ENCODE measurements at places on chromosomes 7 and 10.

GRCh38 chr10:121325490-121326231 lies 272.6 kb downstream of the FGFR2 start:
- no peak for DNase-seq

DNA sequence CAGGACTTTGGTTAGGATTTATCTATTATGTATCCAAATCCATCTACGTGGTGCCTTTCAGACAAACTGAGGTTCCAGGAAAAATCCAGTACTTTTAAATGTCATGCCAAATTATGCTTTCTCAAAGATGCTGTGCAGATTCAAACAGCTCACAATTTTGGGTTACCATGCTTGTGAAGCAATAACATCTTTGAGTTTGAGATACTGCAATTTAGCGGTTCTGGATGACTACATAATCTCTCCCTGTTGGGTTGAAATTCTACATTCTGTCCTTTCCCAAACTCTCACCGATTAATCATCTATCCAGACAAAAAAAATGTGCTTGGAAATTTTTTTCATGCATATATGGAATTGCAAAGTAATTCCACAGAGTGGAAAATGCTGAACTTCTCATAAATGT lies 3.5 kb downstream of the RHOBTB1 start:
- DNase-seq = no peak

GRCh38 chr7:72751378-72751777 lies 76.6 kb downstream of the TYW1B start:
- DNase-seq = no peak

DNA sequence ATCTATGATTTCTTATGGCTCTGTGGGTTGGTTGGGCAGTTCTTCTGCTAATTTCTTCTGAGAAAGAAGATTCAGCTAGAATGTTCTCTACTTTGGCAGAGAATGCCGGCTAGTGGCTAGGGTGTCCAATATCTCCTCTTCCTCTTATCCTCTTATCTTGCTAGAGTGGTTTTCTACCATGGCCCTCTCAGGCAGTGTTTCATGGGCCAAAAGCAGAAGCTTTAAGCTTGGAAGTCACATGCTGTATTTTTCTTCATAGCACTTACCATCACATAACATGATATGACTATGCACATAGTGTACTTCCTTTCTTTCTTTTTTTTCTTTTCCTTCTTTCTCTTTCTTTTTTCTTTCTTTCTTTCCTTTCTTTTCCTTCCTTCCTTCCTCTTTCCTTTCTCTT lies 140.0 kb downstream of the ITGB8 start:
- no peak for DNase-seq

DNA sequence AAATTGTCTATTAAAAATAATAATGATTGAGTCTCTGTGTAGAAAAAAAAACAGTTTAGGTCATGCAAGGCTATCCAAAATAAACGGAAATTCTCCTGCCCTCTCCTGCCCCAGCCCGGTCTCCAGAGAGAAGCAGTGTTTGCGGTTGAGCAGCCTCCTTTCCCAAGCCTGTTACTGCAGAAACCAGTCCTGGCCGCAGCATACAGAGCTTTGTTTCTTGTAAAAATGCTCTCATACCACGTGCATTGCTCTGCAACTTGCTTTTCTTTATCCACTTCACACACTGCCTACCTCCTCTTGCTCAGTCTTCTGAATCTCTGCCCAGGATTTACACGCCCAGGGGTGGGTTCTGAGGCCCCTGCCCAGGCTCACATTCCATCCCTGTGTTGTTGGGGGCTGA lies 34.4 kb upstream of the CUL1 start:
- no peak for DNase-seq

- DNase-seq = no peak
These were observed 595.9 kb downstream of the DNAJB6 start for GRCh38 chr7:157932498-157933218.

DNA sequence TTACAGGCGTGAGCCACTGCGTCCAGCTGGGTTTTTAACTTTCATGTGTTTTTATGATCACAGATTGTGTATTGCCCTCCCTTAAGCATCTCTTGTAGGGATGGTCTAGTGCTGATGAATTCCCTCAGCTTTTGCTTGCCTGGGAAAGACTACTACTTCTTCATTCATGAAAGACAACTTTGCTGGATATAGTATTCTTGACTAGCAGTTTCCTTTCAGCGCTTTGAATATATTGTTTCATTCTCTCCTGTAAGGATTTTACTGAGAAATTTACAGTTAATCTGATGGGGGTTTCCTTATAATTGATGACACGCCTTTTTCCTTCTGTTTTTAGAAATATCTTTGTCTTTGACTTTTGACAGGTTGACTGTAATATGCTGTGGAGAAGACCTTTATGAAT lies 33.2 kb downstream of the STK31 start:
- no peak for DNase-seq

DNA sequence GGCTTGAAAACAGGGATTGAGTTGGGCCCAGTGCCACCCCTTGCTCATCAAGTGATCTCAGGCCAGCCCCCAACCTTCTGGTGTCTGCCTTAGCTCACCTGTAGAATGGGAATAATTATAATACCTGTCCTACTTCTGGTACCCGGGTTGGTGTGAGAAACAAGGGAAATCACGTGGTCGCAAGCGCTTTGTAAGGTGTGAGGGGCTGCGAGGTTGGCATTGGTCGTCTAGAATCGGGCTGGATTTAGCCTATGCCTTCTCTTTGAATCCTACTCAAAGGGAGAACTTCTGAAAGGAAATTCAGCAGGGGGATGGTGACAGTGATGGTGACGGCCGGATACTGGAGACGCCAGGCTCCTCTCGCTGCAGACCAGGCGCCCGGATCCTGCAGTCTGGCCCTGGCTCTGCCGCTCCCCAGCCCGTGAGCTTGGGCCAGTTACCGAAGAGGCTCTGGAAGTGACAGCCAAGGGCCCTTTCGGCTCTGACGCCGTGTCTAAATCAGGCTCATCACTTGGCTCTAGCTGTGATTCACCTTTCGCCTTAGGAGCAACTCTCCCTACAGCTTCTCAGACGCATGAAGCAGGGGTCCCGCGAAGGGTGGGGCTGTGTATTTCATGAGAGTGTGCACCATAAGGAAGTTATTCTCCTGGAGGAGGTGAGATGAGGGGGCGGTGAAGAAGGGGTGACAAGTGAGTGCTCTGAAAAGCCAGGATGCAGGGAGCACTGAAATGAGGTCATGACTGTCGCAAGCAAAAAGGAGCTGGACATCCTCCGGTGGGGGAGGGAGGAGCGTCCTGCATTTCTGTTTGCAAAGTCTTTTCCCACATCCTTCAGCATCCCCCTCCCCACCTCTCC lies 4.0 kb upstream of the CREB5 start:
- peak; percentile 31 for DNase-seq

DNA sequence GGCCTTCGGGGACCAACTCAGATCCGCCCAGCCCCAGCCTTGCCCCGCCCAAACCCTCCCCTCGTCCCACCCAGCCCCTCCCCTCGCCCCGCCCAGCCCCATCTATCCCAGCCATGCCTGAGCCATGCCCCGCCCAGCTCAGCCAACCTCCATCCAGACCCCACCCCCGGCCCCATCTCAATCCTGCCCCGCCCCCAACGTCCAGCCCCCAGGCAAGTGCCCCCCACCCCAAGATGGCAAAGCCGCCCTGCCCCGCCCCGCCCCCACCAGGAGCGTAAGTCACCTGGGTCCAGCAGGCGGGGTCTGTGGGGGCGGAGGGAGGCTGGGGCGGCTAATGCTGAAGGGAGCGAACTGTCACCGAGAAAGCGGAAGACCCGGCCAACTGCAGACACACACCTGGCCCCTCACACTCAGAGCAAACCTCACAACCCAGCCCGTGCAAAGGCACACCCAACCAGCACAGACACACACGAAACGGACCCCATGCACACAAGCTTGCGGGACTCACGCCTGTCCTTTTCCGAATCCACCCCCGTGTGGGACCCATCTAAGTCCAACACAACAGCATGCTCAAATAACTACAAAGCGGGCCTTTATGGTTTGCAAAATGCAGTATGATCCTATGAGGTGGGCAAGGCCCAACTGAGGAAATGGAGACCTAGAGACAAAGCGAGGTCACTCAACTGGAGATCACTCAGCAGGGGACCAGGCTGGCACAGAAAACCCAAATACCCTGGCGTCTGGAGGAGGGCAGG lies 11.5 kb upstream of the OGA start:
- DNase-seq = no peak

DNA sequence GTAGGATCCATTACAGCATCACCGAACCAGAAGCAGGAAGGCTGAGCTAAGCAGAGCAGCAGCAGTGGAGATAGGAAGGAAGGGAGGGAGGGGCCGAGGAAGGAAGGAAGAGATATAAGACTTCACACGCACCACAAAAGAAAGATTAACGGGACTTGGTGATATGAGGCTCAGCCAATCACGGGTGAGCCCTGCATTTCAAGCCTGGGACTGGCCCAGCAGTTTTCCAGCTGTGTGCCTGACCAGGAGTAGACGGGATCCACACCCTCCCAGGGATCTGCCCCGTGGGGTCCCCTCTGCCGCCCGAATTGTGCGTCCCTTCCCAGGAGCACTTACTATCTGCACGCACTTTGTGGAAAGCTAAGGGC lies 16.2 kb downstream of the ATG9B start:
- no peak for DNase-seq

- DNase-seq = peak; percentile 98
These were observed 469.8 kb downstream of the GLRX3 start for GRCh38 chr10:130606001-130606405.

- DNase-seq = no peak
These were observed 181.8 kb upstream of the FERD3L start for GRCh38 chr7:19327018-19327417.

DNA sequence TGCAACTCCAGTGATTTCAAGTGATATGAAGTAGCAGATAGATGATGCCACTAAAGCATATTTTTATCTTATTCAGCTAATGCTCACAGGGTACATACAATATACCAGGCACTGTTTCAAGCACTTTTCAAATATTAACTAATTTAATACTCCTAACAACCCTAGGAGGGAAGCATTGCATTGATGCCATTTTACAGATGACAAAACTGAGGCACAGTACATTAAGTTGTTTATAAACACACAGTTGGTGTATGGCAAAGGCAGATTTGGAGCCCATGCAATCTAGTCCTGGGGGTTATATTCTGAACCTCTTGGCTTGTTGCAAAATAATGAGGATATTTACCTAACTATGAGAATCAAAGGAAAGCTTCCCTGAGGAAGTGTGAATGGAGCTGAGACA lies 371.0 kb downstream of the SFMBT2 start:
- no peak for DNase-seq

DNA sequence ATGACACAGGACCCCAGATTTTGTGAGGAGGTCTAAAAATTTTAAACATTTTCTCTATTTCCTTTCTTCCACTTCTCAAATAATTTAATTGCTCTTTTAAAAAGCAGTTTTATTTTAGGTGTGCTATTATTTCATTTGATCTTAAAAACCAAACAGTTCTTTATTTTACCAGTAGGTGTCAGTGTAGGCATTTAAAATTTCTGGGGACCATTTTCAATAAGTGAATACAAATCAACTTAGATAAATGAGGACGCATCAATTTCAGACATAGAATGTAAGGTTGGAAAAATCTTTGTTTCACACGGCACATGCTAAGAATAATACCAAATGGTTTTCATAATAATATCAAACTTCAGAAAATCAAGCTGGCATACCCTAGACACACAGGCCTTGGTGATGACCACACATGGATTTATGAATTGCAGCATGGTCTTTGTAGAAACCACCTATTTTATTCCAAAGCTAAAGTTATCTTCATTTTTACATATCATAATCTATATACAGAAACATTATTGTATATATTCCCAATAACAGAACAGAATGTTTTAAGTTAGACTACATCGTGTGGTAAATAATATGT lies 127.6 kb upstream of the SLC26A5 start:
- DNase-seq = peak; percentile 4

Measured in large intestine (tissue), 12 donors.